RPMI8226 (cell line): ENCODE measurements at places on chromosomes 6 and 20.

DNA sequence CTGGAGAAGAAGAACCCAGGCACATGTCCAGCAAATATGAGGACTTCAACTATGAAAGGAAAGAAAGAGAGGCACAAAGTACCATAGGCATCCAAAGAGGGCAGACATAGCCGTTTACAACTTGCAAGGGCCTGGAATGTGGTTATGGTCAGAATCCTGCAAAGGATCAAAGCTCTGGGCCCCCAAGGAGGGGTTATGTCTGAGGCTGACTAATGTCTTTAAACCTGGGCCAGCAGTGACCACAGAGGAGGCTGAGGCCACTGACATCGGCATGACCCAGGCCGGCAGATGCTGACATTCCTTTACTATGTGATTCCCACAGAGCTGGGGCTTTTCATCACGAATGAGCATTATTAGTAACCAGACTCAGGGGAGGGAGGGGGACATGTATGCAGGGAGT lies 861.1 kb downstream of the DHX35 start:
- DNase-seq = no peak

GRCh38 chr20:17783671-17784070 lies 83.9 kb downstream of the BANF2 start:
- no peak for DNase-seq

- DNase-seq = no peak
Observed at GRCh38 chr20:37976887-37977286, 56.4 kb downstream of the TTI1 start.

- no peak for DNase-seq
Observed at GRCh38 chr6:146106532-146106931, 77.7 kb downstream of the GRM1 start.

GRCh38 chr20:61925555-61926252 lies 140.0 kb downstream of the TAF4 start:
- DNase-seq = peak; percentile 87

GRCh38 chr20:42775866-42776265 lies 413.8 kb downstream of the PTPRT start:
- no peak for DNase-seq

DNA sequence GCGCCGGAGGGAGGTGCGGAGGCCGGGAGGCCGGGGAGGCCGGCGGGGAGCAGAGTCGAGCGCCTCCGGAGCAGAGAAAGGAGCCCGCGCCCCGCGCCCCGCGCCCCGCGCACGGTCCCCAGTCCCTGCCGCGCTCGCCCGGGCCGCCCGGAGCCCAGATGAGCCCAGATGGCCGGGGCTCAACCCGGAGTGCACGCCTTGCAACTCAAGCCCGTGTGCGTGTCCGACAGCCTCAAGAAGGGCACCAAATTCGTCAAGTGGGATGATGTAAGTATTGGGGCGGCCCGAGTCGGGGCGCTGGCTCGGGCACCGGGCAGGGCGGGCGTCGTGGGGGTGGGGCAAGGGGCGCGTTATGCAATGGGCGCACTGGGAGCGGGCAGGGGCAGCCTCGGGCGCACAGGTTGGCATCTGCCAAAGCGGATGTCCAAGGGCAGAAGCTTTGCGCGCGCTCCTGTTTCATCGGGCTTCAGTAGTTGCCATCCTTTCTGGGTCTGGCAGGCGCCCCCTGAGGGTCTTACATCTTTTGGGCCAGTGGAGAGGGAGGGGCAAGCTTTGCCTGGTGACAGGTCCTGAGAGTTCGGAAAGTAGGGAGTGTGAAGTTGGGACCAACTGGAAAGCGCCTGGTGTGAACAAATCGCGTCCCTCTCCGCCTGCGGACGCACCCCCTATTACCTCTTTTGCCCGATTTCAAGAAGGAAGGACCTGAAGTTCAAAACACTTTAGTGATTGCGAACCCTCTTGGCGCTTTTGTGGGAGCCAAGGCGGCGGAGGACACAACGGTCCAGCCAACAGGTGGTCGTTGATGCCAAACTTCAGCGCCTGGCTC lies 631 bp downstream of the PLCB1 start:
- DNase-seq = no peak

- no peak for DNase-seq
Observed at GRCh38 chr6:82959385-82959941, 106.2 kb downstream of the UBE3D start.

- DNase-seq = peak; percentile 57
Observed at GRCh38 chr20:47663354-47664067, 121.8 kb downstream of the SULF2 start.

DNA sequence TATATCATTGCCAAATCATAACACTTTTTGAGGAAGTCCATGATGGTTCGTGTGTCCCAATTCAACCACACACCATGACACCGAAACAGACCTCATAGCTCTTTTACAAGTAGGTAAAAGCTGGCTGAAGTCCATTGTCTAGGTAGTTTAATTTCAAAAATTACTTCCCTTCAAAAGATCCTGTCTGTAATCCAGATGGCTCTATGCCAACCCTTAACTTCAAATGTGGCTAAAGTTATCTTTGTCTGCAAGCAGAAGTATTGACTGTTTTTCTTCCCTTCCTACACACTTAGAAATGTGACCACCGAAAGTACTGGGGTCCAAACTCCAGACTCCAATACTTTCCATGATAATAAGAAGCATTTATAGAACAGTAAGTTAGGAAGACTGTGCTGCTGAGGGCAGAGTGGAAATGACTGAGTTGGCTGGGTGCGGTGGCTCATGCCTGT lies 8.3 kb upstream of the TIAM2 start:
- DNase-seq = peak; percentile 24

DNA sequence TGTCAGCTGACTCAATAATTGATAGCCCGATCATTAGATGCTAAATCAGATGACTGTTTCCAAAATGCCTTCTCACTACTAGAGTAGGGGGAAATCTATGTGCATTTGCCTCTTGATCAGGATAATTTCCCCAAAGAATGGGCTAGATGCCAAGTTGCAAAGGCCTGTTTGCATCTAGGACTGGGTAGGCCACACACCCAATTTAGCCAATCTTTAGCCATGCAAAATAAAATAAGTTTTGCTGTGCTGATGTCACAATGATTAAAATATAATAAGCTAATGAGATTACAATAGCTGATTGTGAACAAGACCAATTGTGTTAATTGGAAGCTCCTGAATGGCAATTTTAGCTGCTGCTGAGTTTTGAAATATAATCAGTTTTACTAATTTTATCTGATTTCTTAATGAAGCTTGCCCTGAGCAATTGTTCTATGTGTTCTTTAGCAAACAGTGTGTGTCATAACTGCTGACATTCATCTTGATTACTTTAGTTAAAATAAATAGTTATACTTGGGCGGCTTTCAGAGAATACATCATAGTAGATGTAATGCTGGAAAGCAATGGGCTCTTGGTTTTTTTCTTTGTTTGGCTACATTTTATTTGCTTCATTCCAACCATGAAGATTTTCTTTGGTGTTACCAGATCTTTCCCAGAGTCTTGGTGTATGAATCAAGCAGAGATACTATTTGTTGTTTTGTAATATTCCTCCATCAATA lies 973.2 kb upstream of the SLC35B3 start:
- no peak for DNase-seq

GRCh38 chr20:38875175-38875993 lies 50.8 kb upstream of the FAM83D start:
- DNase-seq = peak; percentile 95

DNA sequence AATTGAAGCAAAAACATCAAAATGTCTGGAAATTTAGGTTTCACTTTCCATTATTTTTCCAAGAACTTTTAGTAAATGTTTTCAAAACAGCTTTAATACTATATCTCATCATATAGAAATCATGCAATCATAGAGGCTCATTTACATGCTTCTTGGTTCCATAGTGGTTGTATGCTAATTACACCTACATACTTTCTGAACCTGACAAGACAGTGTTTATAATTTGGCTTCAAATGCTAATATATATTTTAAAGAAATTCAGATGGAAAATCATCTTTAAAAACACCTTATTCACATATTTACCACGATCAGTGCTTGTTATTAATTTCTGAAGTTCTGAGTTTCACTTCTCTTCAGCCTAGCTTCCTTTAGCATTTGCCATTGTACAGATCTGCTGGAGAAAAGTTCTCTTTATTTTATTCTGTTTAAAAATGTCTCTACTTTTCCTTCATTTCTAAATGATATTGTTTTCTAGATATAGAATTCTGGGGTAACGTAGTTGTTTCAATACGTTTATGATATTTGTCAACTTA lies 89.9 kb downstream of the PLCB1 start:
- no peak for DNase-seq

GRCh38 chr6:28673787-28674671 lies 148.3 kb downstream of the GPX5 start:
- peak; percentile 70 for DNase-seq

GRCh38 chr6:135176058-135176457 lies 5.0 kb upstream of the MYB start:
- DNase-seq = no peak
